ENCODE measurements at places on chromosomes 16 and 17.

GRCh38 chr17:77124192-77124889, 16.4 kb upstream of the SEC14L1 start:
- no peak for DNase-seq

DNA sequence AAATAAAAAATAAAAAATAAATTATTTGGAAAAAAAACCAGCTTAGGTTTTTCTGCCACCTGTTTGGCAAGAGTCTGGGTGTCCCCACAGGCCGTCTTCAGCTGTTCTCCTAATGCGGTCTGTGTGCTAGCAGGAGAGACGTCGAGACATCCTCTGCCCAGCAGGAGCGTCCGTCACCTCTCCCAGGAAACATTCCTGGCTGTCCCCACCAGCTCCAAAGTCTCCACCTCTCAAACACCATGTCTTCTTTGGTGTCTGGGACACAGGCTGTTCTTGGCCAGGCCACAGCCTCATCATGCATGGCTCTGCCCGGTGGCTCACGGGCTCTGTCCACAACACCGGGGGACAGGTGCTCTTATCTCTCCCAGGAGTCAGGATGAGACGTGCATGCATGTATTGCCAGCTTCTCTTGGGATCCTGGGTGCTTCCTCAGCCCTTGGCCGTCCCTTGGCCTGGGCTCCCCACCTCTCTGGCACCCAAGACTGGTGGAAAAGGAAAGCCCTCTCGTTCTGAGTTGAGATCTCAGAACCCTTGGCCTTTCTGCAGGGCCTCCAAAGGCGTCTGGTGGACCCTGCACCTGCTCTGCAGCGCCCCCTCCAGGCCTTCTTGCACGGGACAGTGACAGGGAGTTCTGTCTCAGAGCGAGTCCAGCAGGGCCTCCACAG, 84.9 kb upstream of the CBX4 start:
- DNase-seq = no peak

GRCh38 chr16:4570688-4571321, 14.7 kb downstream of the C16orf96 start:
- no peak for DNase-seq

GRCh38 chr17:7572588-7573323, 6.7 kb upstream of the CD68 start:
- DNase-seq = peak; percentile 97

DNA sequence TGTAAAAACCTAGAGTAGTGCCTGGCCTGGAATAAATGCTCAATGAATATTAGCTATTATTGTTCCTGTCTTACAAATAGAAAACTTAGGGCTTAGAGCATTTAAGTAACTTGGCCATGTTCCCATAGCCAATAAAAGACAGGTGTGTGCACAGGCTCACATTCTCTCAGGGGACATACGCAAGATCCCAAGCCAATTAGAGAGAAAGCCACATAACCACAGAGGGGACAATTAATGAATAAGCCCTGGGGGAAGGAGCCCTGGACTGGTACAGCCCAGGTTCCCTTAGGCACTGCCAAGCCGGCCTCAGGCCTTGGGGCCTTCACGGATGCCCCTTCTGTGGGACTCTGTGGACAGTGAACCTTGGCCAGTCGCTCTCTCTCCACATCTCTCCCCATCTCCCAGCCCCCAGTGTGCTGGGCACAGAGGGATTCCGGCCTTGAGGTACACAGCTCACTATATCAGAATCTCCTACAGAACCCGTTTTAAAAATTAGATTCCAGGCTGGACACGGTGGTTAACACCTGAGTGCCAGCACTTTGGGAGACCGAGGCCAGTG, 27.3 kb upstream of the ABCC12 start:
- no peak for DNase-seq

DNA sequence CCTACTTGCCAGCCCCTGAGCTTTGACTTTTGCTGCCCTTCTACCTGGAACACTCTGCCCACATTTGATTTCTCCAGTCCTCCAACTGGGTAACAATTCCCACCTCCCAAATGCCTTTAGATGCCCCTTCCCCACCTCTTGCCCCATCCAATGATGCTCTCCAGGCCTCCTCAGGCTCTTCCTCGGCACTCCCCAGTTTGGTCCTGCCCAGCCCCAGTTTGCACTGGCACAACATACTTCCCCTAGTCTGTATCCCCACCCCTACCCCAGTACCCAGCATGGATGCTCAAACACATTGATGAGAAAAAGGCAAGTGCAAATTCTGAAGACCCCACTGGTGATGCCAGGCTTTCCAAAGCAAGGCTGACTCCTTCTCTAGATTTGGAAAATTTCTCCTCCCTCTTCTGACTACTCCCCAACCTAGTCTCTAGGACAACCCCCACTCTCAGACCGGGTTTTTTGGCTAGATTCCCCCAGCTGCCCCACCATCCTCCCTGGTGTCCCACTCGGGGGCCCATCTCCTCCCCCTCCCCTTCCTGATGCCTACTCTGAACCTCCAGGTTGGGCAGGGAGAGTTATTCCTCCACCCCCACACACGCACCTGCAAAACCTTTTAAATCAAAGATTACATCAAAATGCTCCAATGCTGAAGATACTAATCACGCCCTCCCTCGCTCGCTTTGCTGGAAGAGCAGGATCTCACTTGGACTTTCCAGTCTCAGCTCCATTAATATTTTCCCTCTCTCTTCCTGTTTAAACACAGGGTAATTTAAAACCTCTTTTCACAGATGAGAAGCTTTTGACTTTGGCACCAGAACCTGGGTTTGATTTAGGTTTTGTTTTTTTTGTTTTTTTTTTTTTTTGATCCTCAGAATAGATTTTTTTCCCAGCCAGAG, 94.9 kb downstream of the TMEM132E start:
- DNase-seq = no peak

- peak; percentile 79 for DNase-seq
Measured at GRCh38 chr16:80932708-80933095, 74.0 kb downstream of the CMC2 start.

DNA sequence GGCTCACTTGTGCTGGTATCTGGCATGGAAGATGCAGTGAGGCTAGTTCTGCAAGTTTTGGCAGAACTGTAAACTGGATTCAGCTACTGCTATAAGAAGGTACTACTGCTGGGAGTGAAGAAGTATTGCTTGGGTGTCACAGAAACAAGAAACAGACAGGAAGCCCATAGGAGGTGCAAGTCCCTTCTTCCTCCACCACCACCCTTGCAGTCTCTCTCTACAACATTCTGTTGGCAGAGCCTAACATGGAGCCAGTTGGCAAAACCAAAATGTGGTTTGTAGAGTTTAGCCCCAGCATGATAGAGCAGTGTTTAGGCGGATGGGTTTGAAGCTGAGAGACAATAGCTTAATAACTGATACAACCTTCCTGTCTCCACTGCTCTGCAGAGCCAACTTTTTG, 72.6 kb downstream of the NLK start:
- no peak for DNase-seq

GRCh38 chr17:49696233-49696761, 11.5 kb downstream of the SLC35B1 start:
- DNase-seq = no peak

GRCh38 chr17:28552176-28552999, at the start of gene UNC119:
Gene UNC119 (minus strand): TSS chr17:28552624. CDS start chr17:28552557, 67 bp downstream.
- DNase-seq = no peak

DNA sequence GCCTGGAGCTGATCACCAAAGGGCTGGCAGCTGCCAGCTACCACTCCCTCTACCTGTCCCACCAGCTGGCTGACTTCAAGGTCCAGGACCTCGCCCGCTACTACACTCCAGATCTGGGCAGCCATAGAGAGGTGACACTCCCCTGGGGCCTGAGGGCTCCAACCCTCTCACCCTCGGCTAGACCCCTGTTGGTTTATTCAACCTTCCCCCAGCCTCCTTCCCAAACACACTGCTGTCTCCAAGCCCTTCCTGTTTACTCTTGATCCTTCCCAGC, 18.0 kb downstream of the ALOX12B start:
- DNase-seq = no peak

DNA sequence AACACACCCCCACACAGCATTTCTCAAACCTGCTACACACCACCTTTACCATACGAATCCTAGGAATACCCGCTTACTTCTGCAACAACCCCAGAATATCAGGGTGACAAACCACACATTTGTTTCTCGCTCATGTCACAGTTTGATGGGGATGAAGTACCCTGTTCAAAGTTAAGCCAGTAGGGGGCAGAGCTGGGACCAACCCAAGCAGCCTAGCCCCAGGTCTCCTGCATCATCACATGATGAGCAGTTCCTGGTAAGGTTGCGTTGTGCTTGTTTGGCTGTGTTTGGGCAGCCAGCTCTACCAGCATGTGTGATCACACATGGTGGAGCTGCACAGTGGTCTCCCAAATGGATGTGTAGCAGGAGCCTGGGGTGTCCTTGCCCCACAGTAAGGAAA, 103.6 kb upstream of the C16orf82 start:
- no peak for DNase-seq

- DNase-seq = no peak
Measured at GRCh38 chr16:47018223-47018891, 44.9 kb upstream of the DNAJA2 start.

DNA sequence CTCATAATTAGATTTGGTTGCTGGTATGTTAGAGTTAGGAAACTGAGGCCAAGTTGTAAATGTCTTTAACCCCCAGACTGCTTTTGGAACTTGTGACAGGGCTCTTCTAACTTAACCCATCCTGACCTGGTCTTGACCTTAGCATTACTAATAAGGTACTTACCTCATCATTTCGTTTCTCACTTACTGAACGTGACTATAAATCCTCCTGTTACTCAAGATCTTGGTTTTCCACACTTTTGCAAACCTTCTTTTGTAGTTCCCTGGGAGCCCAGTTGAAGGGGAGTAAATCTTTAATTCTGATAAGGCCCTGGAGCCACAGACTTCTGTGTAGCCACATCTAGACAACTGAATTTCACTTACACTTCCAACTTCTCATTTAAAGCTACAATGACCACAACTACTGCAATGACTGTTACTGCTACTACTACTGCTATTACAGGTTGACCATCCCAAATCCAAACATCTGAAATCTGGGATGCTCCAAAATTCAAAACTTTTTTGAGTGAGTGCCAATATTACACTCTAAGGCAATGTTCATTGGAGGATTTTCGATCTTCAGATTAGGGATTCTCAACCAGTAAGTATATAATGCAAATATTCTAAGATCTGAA, 248.8 kb upstream of the TBX2 start:
- no peak for DNase-seq

DNA sequence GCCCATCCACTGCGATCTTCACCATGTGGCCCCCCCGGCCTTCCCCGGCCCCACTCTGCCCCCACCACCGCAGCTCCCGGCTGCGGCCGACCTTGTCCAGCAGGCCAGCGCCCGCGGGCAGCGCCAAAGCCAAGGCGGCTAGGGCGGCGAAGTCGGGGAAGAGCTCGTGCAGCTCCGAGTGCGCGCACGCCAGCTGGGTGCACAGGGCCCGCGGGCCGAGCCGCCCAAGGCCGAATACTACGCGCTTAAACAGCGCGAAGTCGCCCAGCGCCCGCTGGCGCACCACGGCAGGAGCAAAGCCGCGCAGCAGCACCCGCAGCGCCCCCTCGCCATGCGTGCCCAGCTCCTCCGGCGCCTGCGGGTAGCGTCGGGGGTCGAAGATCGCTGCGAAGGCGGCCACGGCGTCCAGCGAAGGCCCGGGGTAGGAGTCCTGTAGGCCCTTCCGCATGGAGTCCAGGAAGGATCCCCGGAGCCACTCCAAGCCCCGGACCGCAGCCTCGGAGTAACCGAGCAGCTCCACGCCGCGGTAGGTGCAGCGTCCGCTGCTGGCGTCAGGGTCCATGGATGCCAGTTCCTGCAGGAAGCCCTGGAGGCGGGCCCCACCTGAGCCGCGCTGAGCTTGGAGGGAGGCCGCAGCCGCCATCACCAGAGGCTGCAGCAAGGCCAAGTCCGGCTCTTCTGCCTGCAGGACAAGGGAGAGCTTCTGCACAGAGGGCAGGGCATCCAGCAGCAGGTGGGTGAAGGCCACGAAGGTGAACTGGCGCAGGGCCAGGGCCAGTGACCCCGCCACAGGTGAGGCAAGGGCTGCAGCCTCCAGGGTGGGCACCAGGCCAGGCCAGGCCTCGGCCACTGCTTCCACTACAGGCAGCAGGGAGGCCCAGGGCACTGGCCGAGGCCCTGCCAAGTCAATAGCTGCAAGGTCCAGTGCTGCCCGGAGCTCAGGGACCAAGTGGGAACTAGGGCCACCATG, 10.3 kb downstream of the C17orf113 start:
- no peak for DNase-seq

DNA sequence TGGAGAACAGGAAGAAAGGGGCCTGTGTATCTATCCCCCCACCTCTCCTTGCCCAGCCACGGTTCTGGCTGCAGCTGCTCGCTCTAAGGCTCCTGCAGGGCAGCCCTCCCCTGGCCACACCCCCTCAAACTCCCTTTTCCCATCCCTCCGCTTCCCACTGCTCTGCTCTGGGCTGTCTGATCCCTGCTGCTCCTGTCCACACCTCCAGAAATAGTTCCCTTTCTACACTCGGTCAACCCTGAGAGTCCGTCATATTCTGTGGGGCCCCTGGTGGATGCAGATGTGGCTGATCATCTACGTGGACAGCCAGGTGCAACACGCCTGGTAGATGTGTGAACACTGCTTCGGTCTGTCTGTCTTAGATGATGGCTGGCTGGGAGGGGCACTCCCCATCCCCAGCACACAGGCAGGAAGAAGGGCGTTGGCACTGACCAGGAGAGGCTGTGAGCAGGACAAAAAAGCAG, 19.3 kb upstream of the KRT19 start:
- no peak for DNase-seq

GRCh38 chr17:1109606-1110540, 69.9 kb downstream of the ABR start:
- DNase-seq = no peak

DNA sequence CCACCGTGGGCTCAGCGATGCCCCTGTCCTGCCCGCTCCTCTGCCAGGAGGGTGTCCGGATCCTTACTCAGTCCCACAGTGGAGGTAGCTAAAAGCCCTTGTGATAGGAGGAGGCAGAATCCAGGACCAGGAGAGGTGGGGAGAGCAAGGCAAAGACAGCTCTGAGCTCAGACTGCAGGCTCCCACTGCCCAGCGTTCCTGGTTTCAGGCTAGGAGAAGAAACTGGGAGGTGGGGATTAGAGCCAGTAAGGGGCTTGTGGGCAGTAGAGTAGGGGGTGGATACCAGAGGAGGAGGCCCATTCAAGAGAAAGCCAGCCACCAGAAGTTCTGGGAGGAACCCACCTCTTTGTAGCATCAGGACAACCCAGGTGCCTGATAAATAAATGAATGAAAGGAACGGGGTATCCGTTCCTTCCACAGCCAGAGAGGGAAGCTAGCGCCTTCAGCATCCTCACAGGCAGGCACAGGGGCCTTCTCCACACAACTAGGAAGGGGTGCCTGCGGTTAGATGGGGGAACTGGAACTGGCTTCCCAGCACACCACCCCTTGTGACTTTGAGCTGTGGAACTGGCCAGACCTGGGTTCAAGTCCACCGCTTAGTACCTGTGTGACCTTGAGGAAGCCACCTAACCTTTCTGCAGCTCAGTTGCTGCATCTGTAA, 2.3 kb downstream of the IL21R start:
- DNase-seq = no peak

GRCh38 chr16:21326459-21326858, 48.4 kb upstream of the CRYM start:
- DNase-seq = no peak

GRCh38 chr17:58446086-58446485, 28.8 kb upstream of the RNF43 start:
- no peak for DNase-seq
